Stimulated activated CD8-positive, alpha-beta memory T cell treated with anti-CD3 and anti-CD28 coated beads, Interleukin-15, amount 100 ng/mL, for 4 hours (primary cell): ENCODE measurements at places on chromosomes 5 and 9.

DNA sequence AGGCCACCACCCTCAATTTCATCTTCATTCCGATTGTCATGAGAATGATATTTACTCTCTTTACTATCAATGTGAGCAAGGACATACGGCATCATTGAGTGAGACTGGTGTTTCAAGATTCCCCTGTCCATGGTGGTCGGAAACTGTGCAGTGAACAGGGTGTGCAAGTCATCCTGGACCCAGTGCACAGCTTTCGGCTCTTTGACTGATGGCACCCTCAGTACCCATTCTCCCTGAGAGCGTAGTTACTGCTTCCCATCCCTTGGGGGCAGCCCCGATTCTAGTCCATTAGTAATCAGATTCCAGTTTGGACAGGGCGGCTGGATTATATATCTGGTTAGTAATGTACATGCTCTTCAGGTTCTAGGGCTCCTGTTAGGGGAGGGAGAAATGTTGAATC lies 61.7 kb upstream of the SUB1 start:
- no peak for DNase-seq

GRCh38 chr5:140042393-140042642 lies 781 bp downstream of the NRG2 start:
- no peak for DNase-seq

DNA sequence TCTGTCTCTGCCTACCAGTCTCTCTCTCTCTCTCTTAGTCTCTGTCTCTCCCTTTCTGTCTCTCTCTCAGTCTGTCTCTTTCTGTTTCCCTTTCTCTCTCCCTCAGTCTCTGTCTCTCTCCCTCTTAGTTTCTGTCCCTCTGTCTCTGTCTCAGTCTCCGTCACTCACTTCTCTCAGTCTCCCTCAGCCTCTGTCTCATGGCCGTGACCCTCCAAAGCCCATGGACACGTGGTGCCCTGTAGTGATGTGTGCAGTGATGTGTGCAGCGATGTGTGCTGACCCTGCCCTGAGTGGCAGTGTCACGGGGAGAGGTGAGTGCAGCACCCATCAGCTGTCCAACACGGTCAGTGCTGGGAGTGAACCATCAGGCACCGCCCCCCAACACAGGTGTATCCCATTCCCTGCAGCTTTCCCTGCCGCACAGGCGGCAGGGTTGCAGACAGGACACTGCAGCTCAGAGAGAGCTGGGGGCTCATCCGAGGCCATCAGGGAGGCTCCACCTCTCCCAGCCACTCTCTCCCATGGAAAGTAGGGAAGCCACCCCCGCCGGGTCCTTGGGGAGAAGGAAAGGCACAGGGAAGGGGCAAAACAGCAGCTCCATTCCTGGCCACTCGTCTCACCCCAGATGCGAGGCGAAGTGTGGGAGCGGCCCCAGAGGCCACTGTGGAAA lies 794 bp upstream of the LRRC14B start:
- DNase-seq, result no peak

- DNase-seq, result no peak
These were observed 21.7 kb downstream of the ALG2 start for GRCh38 chr9:99199938-99200539.

DNA sequence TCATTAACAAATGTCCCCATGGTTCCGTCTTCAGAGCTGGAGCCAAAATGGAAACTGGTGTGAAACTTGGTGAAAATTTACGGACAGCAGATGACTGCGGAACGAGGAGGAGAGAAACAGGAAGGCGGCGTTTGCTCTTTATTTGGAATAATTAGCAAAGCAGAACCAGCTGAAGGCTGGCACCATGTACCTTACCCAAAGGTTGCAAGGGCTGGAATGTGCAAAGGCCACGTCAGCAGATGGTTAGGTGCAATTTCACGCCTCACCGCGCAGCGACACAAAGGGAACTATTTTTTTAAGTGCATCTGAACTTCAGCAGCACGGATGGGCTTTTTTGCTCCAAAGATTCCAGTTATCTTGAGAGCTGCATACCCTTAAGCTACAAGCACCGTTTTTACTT lies 127.4 kb downstream of the COL23A1 start:
- no peak for DNase-seq

GRCh38 chr9:2262386-2263071 lies 247.4 kb downstream of the SMARCA2 start:
- no peak for DNase-seq

DNA sequence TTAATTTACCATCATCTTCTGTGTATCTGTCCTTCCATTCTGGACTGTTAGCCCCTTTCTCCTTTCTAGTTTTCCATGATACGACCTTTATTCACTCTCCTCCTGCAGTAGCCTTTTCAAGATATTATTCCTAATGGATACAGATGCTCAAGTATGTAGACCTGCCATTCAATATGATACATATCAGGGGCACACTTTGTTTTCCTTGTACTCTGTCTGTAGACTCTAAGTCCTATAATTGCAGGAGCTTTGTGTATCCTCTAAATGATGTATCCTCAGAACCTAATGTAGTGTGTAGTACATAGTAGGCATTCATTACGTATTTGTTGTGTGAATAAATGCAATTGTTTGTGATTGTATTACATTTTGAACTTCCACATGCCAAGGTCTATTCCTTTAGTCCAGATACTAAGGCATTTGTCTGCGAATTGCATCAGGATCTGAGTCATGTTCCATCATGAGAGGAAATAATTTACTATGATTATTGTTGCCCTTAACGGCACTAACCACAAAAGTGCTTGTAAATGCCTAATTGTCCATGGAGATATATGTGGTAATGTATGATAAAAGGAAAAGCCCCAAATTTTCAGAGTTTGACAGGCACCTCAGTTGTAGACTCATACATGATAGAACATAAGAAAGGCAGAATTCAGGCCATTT lies 57.1 kb upstream of the IZUMO3 start:
- no peak for DNase-seq

DNA sequence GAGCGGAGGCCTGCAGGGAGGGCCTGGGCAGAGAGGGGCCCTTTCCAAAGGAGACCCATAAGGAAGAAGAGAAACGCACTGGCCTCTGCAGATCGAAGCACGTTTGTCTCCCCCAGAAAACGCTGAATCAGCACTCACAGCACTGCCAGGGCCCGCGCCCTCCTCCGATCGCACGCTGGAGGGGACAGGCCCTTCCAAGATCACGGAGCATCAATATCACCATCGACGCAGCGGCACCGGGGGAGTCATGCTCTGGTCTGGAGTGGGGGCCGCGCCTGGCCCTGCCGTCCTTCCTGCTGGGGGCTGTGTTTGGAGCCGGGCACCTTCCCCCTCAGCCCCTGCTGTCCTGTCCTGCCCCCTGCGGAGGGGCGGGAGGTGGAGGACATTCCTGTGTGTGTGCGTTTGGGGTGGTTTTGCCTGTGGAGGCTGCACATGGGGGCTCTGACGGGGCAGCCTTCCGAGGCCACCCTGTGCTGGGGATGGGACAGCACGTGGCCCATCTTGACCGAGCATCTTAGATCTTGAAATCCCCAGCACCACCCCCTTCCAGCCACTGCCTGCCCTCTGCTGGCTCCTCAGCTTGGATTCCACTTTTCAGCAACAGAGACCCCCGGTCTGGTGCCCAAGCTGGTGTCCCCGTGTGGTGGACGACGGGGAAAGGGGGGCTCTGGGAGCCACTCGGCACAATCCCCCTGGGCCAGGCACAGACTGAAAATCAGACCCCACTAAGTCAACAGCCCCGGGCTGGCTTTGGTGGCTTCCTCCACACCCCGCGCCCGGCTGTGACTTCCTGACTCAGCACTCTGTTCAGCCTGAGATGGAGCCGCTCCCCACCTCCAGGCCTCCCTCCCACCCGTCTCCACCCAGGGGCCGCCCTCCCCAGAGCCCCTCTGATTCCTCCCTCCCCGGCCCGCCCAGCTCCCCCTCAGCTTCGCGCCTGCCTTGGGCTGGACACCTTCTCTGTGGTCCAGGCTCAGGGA lies 8.3 kb downstream of the TMEM250 start:
- DNase-seq, result no peak

- DNase-seq, result no peak
These were observed 11.0 kb downstream of the CDH10 start for GRCh38 chr5:24633715-24634325.

- no peak for DNase-seq
These were observed 86.0 kb downstream of the NREP start for GRCh38 chr5:111670826-111671492.

DNA sequence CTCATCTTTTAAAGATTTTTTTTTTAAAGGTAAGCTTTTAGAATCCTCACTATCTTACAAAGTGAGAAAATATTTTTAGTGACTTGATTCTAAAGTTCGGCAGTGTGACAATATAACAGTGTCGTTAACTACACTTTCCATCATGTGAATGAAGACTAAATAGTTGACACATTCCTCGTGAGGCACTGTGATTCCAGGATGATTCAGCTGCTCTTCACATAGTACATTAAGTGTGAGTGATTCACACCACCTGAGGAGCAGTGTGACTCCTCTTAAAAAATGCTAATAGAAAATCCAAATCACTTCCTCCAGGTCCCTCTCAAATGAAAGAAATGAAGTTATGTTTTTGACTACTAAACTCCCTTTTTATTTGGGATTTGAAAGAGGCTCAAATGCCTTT lies 589.5 kb downstream of the GABRG2 start:
- DNase-seq, result no peak

DNA sequence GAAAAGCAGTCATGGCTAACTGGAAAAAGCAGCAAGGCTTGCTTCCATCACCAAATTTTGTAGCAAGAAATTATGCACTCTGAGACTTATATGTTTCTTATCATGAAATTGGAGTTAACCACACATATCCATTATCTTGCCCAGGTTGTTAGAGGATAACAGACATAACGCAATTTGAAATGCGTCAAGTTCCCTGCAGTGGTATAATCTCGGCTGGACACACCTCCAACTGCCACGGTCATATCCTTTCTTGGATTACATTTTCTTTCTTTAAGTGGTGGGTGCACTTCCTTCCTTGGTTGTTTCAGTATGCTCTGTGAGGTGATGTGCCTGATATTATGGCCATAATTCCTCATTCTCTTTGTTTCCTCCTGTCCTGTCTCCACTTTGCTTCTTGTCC lies 695.0 kb upstream of the DMAC1 start:
- no peak for DNase-seq

- no peak for DNase-seq
These were observed 76.0 kb upstream of the XPA start for GRCh38 chr9:97773091-97773490.

- DNase-seq, result no peak
These were observed at the start of gene TUSC1 for GRCh38 chr9:25678147-25678666. TSS of gene TUSC1 (minus strand) at chr9:25678444. CDS start at chr9:25678312, 132 bp downstream.

- no peak for DNase-seq
These were observed 56.4 kb upstream of the GLIS3 start for GRCh38 chr9:4356306-4356705.

- no peak for DNase-seq
These were observed 29.4 kb downstream of the RHOBTB3 start for GRCh38 chr5:95760273-95761191.

GRCh38 chr9:128420651-128421481 lies at the start of gene CERCAM:
TSS of gene CERCAM (plus strand) at chr9:128420857. CDS start at chr9:128420878, 21 bp downstream.
- DNase-seq, result peak; percentile 43

GRCh38 chr5:91632871-91633270 lies 249.8 kb upstream of the ARRDC3 start:
- DNase-seq, result no peak

GRCh38 chr9:1580215-1580614 lies 434.9 kb upstream of the SMARCA2 start:
- no peak for DNase-seq

GRCh38 chr9:133930682-133931485 lies 61.2 kb downstream of the VAV2 start:
- no peak for DNase-seq

GRCh38 chr5:7678030-7678429 lies 172.9 kb downstream of the CFAP90 start:
- no peak for DNase-seq

DNA sequence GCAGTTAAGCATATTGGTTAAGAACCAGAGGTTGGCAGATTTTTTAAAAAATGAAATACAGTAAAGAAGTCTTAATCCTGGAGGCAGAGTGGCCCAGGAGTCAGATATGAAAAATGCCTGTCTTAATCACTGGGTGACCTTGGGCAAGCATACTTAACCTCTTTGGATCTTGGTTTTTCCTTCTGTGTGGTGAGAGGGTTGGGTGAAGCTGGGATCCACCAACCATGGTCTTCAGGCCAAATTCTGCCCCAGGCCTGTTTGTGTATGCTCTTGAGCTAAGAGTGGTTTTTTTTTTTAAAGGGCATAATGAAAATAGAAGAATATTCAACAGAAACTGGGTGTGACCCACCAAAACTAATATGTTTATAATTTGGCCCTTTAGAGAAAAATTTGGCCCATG lies 20.0 kb upstream of the TEX48 start:
- no peak for DNase-seq

GRCh38 chr9:71853084-71853483 lies 57.9 kb downstream of the ABHD17B start:
- DNase-seq, result no peak

GRCh38 chr9:77751341-77752091 lies 103.4 kb upstream of the GNA14 start:
- no peak for DNase-seq

DNA sequence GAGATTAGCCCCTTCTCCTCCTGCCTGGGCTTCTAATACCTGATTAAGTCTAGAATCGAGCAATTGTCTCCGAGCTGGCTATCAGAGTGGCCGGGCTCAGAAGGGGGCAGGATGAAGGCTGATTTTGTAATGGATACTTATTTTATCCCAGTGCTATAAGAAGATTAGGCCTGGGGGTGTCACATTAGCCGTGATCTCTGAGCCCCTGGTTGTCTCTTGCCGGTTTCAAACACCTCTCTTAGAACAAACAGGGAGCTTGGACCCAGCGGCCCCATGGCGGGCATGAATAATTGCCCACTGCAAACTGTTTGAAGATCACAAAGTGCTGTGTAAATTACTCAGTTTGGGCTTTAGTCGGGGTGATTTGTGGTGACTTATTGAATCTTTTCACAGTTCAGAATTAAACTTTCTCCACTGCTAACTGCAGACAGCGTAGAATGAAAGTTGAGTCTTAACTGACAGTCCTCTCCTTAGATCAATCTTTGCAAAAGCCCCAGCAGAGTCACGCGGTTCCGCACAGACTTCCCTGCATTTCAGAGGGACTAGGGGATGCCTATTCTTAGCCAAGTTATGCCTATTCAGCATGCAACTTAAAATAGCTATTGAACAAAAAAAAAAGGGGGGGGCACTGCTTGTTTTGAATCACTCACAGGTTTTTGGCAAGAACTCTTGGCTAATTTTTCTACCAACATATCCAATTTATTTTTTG lies 200.6 kb upstream of the IRX1 start:
- no peak for DNase-seq

- no peak for DNase-seq
These were observed 102.4 kb downstream of the WDR41 start for GRCh38 chr5:77389746-77390145.

DNA sequence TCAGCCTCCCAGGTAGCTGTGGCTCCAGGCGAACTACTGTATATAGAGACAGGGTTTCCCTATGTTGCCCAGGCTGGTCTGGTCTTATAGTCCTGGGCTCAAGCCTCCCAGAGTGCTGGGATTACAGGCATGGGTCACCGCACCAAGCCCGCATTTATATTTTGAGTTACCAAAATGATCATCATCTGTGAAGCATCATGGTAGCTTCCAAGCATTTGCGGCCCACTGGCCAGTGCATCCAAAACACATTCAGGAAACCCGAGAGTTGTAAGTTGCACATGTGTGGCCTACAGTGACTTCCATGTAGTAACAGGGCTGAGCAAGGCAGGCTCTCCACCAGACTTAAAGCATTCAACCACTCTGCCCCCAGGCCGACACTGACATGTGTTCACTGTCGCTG lies 2.3 kb downstream of the BRD3OS start:
- no peak for DNase-seq
